ENCODE measurements at places on chromosomes 2 and 18.
A peak's percentile ranks its signal among the peaks of the same experiment; 100 is the strongest.

GRCh38 chr2:37324536-37324785 lies 172 bp downstream of the PRKD3 start:
- DNase-seq, result peak; percentile 73

DNA sequence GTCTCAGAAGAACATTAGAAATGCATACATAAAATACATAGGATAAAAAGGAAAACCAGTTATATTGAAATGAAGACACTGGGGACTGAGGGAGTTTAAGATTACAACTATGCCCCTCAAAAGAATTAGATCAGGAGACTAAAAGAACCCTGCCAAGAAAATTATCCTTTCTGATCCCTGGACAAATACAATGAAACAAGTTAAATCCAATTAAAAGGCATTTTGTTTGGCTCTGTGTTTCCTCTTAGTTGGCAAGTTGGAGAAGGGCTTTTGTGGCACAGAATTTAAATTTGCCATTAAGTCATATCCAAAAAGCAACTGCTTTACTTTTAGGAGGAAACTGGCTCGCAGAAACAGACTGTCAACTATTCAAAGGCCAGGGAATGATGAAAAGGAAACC lies 99.1 kb upstream of the CD302 start:
- no peak for DNase-seq

- DNase-seq, result peak; percentile 37
Measured at GRCh38 chr2:26922405-26923188, 47.8 kb upstream of the MAPRE3 start.

DNA sequence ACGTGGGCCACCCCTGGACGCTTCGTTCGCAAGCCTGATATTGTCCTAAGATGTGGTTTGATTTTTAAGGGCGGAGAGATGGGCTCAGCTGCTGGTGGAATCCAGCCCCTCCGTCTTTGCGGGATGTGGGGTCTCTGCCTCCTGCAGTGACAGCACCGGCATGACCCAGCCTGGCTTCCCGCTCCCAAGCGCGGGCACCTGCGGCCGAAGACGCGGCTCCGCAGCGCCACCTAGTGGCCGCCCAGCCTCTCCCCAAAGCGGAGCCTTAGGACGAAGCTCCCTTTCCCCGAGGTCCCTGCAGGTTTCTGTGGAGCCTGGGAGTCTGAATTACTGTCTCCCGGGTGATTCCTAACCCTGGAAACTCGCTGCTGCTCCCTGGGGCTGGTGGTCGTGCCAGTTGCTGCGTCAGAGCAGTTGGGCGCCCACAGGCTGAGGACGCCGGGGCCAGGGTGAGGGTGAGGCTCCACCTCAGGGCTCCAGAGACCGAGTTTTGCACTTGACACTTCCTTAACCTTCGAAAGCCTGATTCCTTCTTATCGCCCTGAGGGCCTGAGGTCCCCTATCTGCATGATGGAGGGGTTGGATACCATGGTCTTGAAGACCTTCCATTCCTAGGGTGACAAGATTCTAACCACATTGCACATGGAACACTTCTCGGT lies 137.5 kb downstream of the TPO start:
- peak; percentile 60 for DNase-seq

- DNase-seq, result no peak
Measured at GRCh38 chr2:69023236-69023635, 10.3 kb downstream of the ANTXR1 start.

DNA sequence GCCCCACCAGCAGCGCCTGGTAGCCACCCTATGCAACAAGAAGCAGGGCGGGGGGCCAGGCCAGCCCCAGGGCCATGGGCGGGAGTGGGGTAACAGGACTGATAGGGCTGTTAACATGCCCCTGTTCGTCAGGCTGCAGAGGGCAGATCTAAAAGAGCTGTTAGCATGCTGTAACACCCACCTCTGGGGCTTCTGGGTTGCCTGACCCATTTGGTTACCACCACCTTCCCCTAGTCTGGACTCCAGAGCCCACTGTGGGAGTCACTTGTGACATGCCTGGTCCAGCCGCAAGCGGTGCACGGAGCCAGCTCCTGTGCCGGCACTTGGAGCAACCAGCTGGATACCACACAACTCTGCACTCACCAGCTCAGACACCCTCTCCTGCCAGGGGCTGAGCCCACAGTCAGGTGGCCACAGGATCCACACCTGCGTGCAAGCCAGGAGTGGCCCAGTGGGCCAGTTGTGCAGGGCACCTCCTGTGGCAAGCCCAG lies 2.1 kb downstream of the METTL8 start:
- DNase-seq, result no peak

DNA sequence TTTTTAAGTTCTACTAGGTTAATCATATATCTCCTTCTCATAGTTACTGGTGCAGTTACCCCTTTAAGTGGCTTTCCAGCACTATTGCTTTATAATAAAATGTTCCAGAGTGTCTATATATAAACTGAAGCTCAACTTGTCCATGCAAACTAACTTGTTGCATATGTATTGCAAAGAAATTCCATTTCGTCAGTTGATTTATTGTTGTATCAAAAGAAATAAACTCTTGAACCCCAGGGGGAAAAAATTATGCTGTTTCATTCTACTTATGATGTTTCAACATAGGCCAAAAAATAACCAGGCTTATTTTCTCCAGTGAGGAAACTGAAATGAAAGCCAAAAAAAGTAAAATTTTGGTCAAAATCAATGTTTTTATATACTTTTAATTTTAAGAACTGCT lies 491.9 kb downstream of the NR4A2 start:
- no peak for DNase-seq

- DNase-seq, result no peak
Measured at GRCh38 chr2:112539306-112539705, 3.0 kb upstream of the POLR1B start.

GRCh38 chr2:134023854-134024253 lies 230.0 kb upstream of the MGAT5 start:
- DNase-seq, result no peak

GRCh38 chr2:238922435-238922834 lies 74.5 kb downstream of the TWIST2 start:
- DNase-seq, result no peak

- no peak for DNase-seq
Measured at GRCh38 chr2:12642859-12643258, 73.9 kb upstream of the TRIB2 start.

DNA sequence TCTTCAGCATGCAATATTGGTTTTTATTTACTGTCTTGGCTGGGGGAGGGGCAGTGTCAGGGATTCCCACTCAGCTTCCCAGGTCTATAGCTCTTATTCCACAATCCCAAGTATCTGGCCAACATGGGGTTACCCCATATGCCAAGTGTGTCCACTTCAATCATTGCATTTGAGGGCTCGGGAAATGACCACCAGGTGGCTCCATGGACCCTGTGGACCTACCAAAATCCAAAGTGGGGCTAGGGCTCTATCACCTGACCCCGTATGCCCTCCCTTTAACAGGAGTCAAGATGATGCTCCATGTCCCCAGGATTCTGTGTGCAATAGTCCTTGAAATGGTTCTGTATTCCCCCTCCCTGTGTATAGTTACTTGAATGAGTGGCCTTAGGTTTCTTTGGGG lies 12.1 kb upstream of the TRAF3IP1 start:
- DNase-seq, result no peak

DNA sequence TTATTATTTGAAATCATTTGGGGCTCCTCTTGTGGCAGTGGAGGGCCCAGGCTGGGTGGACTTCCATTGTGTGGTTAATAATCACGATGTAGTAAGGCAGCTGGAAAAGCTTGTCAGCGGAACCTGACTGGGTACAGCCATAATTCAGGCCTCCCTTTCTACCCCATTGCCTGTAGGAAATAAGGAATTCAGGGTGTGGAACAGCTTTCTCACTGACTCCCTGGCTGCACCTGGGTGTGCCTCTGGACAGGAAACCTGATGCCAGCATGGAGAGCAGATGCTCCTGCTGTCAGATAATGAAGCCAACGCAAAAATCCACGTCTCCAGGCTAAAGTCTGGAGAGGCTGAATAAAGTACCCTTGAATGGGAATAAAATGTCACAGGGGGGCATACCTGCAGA lies 44.2 kb downstream of the LYPD6B start:
- DNase-seq, result no peak

DNA sequence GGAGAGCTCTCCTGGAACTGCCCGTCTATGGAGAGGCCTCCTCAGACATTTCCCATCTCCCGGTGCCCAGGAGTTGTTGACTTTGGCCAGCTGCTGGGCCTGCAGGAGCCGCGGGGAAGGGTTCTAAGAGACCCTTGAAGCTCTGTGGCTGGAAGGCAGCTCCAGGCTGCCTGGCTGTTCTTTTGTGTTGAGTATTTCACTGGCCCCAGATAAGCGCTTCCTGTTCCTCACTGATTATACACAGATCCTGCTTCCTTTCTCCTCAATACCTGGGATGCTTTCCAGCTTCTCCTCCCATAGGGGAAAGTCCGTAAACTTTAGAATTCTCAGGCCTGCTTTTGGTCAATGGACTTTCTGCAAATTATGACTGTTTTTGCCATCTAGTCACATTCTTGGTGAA lies 57.8 kb downstream of the TGOLN2 start:
- DNase-seq, result no peak

DNA sequence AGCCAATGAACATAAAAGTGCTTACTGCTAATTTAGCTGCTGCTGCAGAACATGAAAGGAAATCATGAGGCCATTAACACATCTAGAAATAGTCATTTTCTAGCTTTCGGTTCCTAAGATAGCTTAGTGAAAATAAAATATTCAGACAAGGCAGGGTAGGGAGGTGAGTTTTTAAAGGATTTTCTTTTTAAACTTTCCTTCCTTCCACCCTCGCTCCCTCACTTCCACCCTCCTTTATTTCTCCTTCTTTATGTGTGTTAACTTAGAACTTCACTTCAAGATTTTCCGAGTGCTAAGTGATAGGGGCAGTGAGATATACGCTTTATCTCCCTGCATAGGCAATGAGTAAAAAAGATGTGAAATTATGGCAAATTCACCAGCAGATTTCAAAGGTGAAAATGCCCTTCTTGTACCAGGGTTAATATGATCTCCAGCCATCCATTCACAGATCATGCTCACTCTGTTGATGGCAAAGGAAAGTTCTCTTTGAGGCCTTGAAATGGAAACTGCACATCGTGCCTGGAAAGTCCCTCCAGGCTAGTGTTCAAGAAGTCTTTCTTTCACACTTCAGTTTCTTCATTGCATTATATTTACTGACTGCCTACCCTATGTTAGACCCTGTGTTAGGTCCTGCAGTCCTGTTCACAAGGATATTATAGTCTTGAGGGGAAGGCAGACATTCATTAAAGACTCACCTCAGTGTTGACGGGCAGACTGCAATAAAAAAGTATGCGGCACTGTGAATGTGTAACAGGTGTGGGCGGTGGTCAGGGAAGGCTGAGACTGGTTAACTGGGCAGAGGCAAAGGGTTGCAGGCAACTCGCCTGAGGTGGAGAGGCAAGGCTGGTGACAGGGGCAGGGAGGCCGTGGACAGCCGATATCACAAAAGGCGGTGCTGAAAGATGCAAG lies 200.8 kb downstream of the PLCL1 start:
- DNase-seq, result no peak

GRCh38 chr2:85011747-85012146 lies 40.8 kb downstream of the KCMF1 start:
- DNase-seq, result no peak

DNA sequence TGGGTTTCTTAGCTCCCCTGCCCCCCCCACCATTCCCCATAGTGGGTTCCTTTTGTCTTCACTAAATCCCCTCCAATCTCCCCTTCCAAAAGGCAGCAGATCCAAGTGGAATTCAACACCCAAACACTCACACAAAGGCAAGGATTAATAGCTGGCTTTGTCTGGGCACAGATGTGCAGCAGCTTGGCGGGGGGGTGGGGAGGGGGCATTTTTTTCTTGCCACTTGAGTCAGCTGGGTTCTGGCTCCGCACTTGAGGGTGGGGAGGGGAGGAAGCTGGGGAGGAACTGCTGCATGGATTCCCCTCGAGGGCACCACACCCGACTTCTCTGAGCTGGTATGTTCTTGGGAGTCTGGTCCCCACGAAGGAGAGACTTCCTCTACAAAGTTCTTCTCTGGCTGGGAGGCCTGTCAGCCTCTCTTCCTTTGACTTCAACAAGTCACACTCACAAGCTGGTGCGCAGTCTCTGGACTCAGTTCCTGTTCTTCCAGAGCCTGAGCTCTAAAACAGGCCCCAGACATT lies 36.0 kb downstream of the SERTAD2 start:
- no peak for DNase-seq

- no peak for DNase-seq
Measured at GRCh38 chr18:61842146-61842545, 50.7 kb downstream of the RNF152 start.

DNA sequence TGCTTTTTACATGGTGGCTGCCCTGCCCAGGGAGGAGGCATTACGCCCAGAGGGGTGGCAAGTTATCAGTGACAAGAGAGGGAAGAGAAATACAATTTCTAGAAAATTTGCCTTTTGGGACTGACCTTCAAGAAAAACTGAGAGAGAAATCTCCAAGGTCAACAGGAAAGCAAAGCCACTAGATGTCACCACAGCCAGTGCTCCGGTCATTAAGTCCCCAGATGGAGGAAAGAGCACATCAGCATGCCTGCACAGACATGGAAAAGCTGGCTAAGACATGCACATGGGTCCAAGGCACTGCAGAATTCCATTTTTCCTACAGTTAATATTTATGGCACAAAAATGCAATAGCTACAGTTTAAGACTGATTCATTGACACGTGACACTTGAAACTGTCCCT lies 21.0 kb downstream of the FHL2 start:
- no peak for DNase-seq

- no peak for DNase-seq
Measured at GRCh38 chr2:104701411-104701911, 152.5 kb upstream of the POU3F3 start.

- no peak for DNase-seq
Measured at GRCh38 chr2:225725726-225726125, 326.2 kb downstream of the NYAP2 start.

DNA sequence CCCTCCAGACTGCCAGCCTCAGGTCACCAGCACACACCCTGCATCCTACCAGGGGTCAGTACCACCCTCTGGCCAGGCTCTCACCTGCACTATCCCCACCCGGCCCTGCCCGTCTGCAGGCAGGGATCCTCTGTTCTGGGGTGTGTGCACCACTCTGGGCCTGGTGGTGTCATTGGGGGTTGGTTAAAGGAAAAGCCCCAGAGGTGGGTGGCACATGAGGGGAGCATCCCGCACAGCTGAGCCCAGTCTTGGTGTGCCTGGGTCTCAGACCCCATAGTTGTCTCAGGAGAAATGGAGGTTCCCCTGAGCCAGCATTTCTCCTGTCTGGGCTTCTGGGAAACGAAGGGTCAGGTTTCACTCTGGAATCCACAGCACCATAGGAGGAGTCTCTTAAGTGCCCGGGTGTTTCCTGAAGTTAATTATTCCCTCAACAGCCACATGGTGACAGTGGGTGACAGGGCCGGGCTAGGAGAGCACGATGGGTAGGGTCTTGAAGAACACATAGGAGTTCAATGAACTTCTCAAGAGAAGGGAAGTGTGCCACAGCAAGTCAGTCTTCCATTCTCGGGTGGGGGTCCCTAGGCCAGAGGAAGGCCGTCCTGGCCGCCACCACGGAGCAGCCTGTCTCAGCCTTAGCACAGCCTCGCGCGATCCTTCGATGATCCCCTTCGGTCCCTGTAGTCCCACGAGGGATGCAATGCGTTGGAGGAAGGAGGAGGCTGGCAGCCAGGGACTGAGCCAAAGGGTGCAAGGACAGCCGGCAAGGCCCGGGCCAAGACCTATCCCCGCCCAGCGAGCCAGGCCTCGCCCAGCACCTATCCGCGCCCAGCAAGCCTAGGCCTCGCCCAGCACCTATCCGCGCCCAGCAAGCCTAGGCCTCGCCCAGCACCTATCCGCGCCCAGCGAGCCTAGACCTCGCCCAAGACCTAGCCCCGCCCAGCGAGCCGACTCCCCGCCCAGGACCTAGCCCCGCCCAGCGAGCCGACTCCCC lies 1.1 kb upstream of the FARP2 start:
- peak; percentile 75 for DNase-seq

- DNase-seq, result no peak
Measured at GRCh38 chr2:172128484-172128883, 25.8 kb upstream of the DLX2 start.

Data from CD8-positive, alpha-beta T cell (primary cell).